ENCODE measurements at places on chromosomes 16 and 17.

- no peaks in the 10 kb centered on the region for H3K27me3 ChIP-seq
- H3K36me3 ChIP-seq, result no peaks in the 10 kb centered on the region
- no peak overlapping the region for H3K27ac ChIP-seq
Measured at GRCh38 chr17:27511168-27511883, 55.1 kb downstream of the KSR1 start.

DNA sequence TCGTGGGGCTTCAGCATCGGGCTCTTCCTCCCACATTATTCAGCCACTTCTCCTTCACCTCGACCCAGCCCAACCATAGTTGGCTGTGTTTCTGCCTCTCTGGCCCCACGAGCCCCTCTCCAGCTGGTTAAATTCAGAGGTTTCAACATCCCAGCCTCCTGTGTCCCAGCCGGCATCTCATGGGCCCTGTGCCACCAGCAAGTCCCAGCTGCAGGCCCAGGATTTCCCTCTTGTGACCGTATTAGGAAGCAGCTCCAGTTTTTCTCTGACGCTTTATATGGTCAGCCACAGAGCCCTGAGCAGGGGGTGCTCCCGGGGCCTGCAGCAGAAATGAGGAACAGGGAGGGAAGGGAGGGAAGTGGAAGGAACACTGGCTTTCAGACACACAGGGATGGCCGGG, 27.4 kb downstream of the MYH11 start:
- peak; percentile 61 for DNase-seq
- no peak overlapping the region for H3K4me3 ChIP-seq
- no peaks in the 10 kb centered on the region for H3K27me3 ChIP-seq
- H3K4me1 ChIP-seq, result peaks cover 5% of the 10 kb centered on the region
- no peak overlapping the region for H3K27ac ChIP-seq

DNA sequence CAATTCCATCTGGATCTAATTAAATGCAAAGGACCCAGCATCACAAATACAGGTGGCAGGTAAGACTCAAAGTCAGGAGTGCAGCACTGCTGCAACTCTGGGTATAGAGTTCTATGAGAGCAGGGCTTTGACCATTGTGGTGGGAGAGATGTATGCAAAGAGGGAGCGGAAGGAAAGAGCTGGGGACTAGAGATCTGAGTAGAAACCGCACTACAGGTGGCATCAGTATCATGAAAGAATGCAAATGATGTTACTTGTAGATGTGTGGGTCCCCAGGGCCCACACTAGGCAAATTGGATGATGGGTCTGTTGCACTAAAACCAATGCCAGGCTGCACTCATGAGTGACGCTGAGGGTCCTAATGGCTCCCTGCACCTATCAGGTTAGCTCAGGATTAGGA, 287.1 kb upstream of the ASIC2 start:
- no peaks in the 10 kb centered on the region for H3K36me3 ChIP-seq
- H3K4me3 ChIP-seq, result no peak overlapping the region
- H3K27me3 ChIP-seq, result no peaks in the 10 kb centered on the region
- no peaks in the 10 kb centered on the region for H3K4me1 ChIP-seq
- no peak for DNase-seq

DNA sequence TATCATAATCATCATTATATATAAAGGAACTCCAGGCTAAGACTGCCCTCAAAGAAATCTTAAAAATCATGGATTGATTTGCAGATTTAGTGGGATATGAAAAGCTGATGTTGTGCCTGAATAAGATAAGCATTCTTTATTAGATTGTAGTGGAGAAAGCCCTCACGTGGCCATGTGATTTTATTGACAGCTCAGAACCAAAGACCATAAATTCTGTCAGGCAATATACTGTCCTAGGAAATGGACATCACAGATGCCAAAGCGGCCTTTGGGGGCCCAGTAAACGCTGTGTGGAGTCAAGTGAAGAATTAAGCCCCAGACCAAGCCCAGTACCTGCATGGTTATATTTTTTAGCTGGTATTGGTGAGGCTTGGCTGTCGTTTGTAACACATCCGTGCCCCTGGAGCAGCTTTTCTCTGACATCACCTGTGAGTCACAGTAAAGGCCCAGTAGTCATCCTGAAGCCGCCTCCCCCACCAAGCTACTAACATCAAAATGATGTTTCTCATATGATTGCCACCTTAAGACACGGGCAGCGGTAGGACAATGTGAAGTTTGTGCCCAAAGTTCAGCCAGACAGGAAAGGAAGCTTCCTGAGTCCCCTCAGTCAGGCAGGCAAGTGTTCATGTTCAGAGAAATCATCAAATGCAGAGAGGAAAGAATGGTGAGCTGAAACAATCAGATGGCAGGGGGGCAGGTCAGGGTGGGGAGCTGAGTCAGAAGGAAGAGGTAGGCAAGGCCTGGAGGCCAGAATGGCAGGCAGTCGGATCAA, 209.4 kb downstream of the IRX3 start:
- no peak overlapping the region for H3K27ac ChIP-seq
- DNase-seq, result no peak
- H3K36me3 ChIP-seq, result no peaks in the 10 kb centered on the region
- H3K4me1 ChIP-seq, result no peaks in the 10 kb centered on the region

DNA sequence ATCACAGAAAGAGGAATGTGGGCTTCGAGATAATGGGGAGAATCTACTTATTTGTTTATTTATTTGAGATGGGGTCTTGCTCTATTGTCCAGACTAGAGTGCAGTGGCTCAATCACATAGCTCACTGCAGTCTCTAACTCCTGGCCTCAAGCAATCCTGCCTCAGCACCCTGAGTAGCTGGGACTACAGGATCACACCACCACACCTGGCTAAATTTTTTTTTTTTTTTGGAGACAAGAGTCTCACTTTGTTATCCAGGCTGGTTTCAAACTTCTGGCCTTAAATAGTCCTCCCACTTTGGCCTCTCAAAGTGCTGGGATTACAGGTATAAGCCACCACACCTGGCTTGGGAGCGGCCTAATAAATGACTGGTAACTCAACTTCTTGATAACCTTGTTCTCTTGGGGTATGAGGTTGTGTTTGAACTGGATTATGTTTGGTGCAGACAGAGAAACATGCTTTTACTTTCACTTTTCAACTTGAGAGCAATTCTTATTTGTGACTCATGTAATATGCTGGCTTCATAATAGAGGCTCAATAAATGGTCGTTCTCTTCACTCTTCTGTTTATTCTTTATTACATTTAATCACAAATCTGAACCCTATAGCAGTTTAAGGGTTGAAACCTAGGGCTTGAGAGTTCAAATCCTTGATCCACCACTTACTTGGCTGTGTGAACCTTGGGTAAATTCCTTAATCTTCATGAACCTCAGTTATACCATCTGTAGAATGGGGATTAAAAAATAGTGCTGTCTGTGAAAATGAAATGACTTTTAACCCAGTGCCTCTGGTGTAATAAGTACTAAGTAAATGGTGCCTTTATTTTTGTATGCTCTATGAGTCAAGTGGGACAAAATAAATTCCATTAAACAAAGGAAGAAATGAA, 129.1 kb upstream of the HS3ST2 start:
- H3K27me3 ChIP-seq, result no peaks in the 10 kb centered on the region
- no peaks in the 10 kb centered on the region for H3K36me3 ChIP-seq
- H3K4me3 ChIP-seq, result no peak overlapping the region
- peaks cover 10% of the 10 kb centered on the region for H3K4me1 ChIP-seq

DNA sequence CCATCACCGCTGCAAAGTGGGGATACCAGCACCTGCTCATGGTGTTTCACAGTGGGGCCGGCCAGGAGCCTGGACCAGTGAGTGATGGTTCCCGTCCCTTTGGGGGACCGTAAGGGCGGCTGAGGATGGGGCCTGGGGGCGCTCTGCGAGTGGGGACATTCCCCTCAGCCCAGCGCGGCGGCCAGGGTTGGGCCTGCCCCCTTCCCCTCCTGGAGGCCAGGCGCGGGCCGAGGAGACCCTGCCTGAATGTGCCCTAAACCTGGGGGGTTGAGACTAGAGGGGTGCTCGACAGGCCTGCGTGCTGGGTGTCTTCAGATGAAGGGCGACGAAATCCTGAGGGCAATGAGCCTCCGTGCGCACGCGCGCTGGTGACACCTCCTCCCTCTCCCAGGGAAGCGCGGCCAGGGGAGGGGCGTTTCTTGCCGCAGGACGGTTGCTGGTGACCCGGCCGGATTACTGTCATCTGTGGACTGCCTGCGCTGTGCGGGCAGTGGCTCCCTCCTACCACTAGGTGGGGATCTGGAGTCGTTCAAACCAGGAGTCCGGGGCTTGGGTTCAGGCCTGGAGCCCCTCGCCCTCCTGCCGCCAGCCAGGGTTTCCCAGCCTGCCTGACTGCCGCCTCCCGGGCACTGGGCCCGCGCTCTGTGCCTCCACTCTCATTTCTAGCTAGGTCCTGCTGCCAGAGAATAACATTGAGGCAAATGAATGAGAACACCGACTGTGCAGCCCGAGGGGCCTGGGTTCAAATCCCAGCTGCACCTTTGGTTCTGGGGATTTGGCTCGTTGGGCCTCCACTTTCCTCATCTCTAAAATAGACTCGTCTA, 17.1 kb downstream of the TBX2 start:
- peak; percentile 90 for DNase-seq
- peak overlapping the region; percentile 89 for H3K27ac ChIP-seq
- H3K27me3 ChIP-seq, result peaks cover 6% of the 10 kb centered on the region

DNA sequence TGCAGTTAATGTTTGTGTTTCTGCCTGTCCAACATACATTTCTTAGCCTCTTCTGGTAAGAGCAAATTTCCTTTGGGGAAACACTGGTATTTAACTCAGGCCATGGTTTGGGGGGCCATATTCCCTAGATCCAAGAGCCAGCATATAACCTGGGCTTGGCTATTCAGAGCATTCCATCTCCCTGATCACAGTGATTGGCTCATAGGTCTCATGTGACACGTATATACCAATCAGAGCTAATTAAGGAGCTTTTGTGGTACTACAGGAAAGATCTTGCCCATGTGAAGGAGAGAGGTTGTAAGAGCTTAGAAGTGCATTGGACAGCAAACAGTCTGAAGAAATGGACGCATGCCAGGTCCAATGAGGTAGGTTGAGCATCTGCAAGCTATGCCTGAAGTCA, 33.4 kb upstream of the GPR139 start:
- DNase-seq, result no peak
- no peaks in the 10 kb centered on the region for H3K36me3 ChIP-seq
- no peaks in the 10 kb centered on the region for H3K4me1 ChIP-seq
- no peak overlapping the region for H3K4me3 ChIP-seq
- no peaks in the 10 kb centered on the region for H3K27me3 ChIP-seq

GRCh38 chr16:50956637-50957036, 194.4 kb downstream of the SALL1 start:
- no peaks in the 10 kb centered on the region for H3K36me3 ChIP-seq
- no peaks in the 10 kb centered on the region for H3K4me1 ChIP-seq
- no peak overlapping the region for H3K27ac ChIP-seq
- H3K4me3 ChIP-seq, result no peak overlapping the region
- no peaks in the 10 kb centered on the region for H3K27me3 ChIP-seq

- H3K4me3 ChIP-seq, result no peak overlapping the region
- peaks cover 46% of the 10 kb centered on the region for H3K36me3 ChIP-seq
- DNase-seq, result no peak
- H3K27me3 ChIP-seq, result no peaks in the 10 kb centered on the region
Measured at GRCh38 chr17:62562656-62563055, 64.8 kb upstream of the MRC2 start.

GRCh38 chr17:8766731-8767130, 8.4 kb upstream of the SPDYE4 start:
- H3K36me3 ChIP-seq, result no peaks in the 10 kb centered on the region
- no peak overlapping the region for H3K4me3 ChIP-seq
- H3K27me3 ChIP-seq, result peaks cover under 1% of the 10 kb centered on the region
- H3K27ac ChIP-seq, result no peak overlapping the region
- DNase-seq, result no peak

- H3K4me1 ChIP-seq, result no peaks in the 10 kb centered on the region
- H3K4me3 ChIP-seq, result no peak overlapping the region
- no peaks in the 10 kb centered on the region for H3K36me3 ChIP-seq
- no peak for DNase-seq
Measured at GRCh38 chr17:73958453-73958852, 245.0 kb upstream of the RPL38 start.

GRCh38 chr16:88194397-88195268, 188.1 kb upstream of the ZNF469 start:
- no peaks in the 10 kb centered on the region for H3K36me3 ChIP-seq
- H3K4me3 ChIP-seq, result no peak overlapping the region
- H3K27ac ChIP-seq, result no peak overlapping the region
- no peak for DNase-seq

- DNase-seq, result peak; percentile 91
- H3K4me3 ChIP-seq, result peak within 1 kb of the TSS; percentile 84
- peaks cover 46% of the 10 kb centered on the region for H3K4me1 ChIP-seq
- H3K27me3 ChIP-seq, result no peaks in the 10 kb centered on the region
Measured at GRCh38 chr17:42744806-42745617, at the start of gene EZH1. Gene EZH1 (minus strand): TSS chr17:42745040. CDS start chr17:42728941, 16,099 bp downstream.

DNA sequence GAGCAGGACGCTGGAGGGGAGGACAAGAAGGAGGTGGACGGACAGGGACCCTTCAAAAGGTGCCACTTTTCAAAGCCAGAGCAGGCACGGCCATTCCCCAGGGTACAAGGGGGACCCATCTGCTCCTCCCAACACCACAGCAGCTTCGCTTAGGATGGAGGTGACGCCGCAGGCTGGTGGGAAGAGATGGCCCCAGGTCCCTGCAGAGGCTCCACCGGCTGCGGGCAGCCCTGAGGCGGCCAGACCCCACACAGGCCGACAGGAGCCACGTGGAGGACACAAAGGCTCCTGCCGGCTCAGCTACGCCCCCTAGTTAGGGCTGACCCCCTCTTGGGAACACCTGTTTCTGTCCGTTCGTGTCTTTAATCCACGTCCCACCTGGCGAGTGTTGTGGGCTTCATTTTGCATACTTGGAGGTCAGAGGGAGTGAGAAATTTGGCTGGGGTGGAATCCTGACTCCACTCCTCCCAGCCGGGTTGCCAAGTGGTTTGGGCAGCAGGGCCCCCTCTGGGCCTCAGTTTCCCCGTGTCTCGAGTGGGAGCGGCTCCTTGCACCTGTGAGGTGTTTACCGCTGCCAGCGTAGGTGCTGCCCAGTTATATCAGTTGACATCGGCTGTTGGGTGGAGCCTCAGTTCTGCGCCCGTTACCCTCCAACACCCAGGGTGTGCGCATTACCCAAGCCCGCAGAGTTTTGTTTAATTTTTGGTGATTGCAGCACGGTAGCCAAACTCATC, 5.8 kb upstream of the FN3KRP start:
- no peak overlapping the region for H3K27ac ChIP-seq
- H3K4me1 ChIP-seq, result peaks cover under 1% of the 10 kb centered on the region
- no peak for DNase-seq
- peaks cover 5% of the 10 kb centered on the region for H3K27me3 ChIP-seq
